ENCODE measurements at places on chromosomes 16 and 17. TPM values are rescaled to one million over a fixed set of nuclear protein-coding genes. Genes with fewer than 3 reads are reported as not detected.

YBX2 gene
- 2.9 TPM for total RNA-seq

UTP18 gene
- 15.1 TPM for total RNA-seq

OR3A3 gene
- not detected for total RNA-seq

FOXC2 gene
- total RNA-seq = 2.6 TPM

CSHL1 gene
- total RNA-seq = not detected

C16orf54 gene
- 0.90 TPM for total RNA-seq

HS3ST3A1 gene
- not detected for total RNA-seq

TSEN54 gene
- 13.8 TPM for total RNA-seq

Measured in right atrium auricular region (tissue), 2 donors.